ENCODE measurements at places on chromosomes 3 and 15.

- DNase-seq, result no peak
Observed at GRCh38 chr15:75952525-75952924, 48.8 kb downstream of the FBXO22 start.

DNA sequence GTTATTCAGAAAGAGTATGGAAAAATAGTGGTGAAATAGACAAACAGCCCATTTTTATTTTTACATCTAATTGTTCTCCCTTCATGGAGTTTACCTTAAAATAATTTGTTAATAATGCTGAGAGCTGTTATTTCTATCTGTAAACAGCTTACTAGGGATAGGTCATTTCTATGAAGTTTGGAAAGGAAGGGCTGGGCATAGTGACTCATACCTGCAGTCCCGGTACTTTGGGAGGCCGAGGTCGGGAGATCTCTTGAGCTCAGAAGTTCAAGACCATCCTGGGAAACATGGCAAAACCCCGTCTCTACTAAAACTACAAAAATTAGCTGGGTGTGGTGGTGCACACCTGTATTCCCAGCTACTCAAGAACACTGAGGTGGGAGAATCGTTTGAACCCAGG, 624.3 kb upstream of the LMCD1 start:
- no peak for DNase-seq

- no peak for DNase-seq
Observed at GRCh38 chr15:34329006-34329405, 8.6 kb downstream of the SLC12A6 start.

GRCh38 chr3:178526291-178526690, 9.9 kb upstream of the KCNMB2 start:
- DNase-seq, result no peak

DNA sequence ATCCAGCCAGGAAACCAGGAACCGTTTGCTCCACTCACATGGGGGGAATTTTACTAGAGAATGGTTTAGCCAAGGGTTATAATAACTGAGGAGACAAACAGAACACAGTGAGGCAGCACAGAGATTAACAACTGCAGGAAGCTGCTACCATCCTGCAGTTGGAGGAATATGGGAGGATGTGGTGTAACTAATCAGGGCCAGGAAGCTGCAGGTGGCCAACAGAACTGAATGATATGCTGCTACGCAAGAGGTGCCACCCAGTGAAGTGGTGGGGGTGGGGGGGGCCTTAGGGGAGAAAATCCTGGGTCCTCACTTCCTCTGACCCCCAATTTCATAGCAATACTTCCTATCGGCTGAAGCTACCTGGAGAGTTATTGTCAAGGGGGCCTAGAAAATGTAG, 306.4 kb upstream of the STT3B start:
- no peak for DNase-seq

- DNase-seq, result no peak
Observed at GRCh38 chr3:39981547-39982184, 172.3 kb downstream of the MYRIP start.

DNA sequence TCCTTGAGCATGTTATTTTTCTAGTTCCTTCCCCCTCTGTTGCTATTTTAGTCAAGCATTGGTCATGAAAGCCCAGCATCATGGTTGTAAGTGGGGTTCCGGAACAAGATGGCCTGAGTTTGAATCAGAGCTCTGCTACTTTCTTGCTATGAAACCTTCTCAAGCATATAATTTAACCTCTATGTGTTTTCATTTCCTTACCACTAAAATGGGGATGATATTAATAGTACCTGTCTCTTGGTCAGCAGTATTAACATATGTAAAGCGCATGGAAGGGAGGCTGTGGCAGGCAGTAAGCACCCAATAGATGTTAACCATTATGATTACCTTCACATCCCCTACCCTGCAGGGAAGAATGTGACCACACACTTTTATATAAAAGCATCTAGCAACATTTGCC, 14.3 kb upstream of the SPRED1 start:
- DNase-seq, result no peak

- DNase-seq, result no peak
Observed at GRCh38 chr15:51359981-51360380, 18.5 kb downstream of the GLDN start.

DNA sequence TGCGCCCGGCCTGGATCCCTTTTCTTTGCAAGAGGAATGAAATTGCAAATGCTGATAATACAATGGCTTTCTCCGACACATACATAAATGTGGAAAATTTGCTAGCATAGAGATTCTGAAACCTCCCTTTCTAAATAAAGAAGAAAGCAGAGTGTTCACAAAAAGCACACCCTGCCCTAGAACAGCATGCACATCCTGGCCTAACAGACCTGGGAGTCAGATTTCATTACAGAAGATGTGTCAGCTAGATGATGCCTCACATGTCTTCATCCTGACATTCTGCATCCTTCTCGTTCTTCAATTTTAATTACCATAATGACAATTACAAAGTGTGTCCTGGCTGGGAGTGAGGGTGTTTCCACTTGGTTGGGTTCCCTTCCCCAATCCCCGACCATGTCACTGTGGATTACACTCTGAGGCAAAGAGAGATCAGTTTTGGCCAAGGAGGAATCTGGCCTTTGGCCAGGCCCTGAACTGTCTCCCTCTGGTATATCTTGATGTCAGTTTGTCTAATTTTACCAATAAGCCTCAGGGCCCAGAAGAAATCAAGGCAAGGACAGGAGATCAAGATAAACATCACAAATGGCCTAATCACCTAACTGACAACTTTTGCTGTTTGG, 104.9 kb upstream of the SPATA12 start:
- DNase-seq, result no peak

DNA sequence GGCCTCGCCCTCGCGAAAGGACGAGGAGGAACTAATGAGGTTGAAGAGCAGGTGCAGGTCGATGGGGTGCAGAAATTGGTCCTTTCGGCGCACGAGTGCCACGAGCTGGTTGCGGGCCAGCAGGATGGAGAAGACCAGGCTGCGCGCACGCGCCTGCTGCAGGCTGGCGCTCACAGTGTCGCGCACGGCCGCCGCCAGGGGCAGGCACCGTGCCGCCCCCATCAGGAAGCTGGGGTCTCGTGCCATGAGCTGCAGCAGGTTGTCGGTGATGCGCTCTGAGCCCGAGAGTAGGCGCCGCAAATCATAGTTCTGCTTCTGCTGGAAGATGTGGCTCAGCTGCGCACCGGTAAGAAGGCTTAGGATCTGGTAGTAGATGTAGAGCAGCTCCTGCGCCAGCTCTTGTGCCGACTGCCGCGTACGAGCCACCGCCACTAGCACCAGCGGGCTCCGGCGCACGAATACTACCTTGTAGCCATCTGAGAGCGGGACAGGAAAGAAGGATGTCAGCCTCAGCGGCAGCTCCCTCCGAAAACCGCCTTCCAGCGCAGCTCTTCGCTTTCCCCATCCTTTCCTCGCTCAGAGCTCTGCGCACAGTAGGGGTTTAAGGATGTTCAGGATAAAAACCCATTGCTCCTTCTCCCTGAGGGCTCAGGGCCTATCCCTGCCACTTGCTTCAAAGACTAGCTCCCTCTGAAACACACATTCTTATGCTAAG, 6.9 kb upstream of the MST1R start:
- no peak for DNase-seq

- DNase-seq, result no peak
Observed at GRCh38 chr15:37072181-37072580, 28.2 kb downstream of the MEIS2 start.

DNA sequence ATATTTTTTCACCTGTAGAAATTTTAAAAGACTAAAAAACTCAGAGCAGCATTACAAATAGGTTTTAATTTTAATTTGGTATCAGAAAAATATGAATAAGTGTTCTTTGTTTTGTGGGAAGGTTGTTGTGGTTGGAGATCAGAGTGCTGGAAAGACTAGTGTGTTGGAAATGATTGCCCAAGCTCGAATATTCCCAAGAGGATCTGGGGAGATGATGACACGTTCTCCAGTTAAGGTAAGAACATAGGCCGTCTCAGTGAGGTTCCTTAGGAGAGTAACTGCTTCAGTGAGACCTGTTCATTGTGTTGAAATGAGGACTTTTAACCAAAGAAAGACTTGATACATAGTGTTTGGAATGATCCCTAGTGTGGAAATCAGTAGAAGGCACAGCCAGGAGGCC, 44.8 kb downstream of the OPA1 start:
- DNase-seq, result no peak

- DNase-seq, result no peak
Observed at GRCh38 chr3:14647976-14648955, 3.3 kb upstream of the CCDC174 start.

DNA sequence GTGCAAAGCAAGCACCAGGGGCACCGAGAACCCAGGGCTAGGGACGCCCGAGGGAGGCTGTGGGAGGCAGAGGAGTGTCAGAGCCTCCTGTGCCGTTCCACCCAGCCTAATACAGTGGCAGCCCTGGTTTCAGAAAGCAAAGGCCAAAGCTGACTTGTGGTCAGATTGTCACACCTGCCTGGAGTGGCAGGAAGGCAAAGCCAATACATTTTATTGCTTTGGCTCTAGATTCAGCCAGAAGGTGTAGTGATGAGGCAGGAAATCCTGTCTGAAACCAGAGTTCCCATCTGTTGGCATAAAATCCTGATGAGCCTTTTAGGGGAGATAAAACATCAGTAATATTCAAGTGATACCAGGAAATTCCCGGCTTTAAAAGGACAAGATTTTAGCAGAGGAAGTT, 168.3 kb downstream of the SLCO3A1 start:
- DNase-seq, result no peak

- no peak for DNase-seq
Observed at GRCh38 chr3:168933614-168934013, 729.9 kb downstream of the MECOM start.

DNA sequence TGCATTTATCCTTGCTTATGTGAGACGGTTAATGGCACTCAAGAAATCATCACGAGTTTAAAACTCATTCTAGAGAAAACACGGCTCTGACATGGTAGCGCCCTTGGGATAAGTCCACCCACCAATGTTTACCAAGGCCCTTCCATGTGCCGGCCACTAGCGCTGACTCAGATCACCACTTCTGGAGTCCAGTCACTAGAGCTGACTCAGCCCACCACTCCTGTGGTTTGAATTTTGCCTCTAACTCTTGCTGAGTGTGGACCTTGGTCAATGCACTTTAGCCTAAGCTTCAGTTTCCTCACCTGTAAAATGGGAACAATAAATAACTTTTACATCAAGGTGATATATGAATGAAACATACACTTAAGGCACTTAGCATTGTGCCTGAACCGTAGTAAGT, 358.4 kb upstream of the PROK2 start:
- DNase-seq, result no peak

DNA sequence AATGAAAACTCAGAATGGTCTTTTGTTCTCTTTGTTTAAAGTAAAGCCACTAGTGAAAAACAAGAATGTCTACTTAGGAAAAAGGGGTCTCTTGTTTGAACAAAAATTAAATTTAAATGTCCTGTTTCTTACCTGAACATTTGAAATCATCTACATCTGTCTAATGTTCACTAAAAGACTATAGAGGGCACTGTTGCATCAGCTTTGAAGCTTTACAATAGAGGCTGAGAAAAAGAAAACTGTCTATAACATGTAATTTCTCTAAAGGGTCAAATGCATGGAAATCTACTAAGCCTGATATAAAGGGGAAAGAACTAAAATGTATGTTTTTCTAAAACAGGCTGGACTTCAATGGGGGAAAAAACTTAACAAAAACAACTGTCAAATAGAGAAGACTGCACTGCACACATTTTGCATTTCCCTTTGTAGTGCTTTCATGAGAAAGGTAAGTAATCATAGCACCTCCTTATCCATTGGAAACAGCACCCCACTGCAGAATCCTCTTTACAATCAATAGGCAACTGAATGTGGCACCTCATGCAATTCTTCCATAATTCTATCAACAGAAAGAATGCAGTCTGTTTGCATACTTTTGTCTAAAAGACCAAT, 26.3 kb downstream of the DPH6 start:
- DNase-seq, result no peak

DNA sequence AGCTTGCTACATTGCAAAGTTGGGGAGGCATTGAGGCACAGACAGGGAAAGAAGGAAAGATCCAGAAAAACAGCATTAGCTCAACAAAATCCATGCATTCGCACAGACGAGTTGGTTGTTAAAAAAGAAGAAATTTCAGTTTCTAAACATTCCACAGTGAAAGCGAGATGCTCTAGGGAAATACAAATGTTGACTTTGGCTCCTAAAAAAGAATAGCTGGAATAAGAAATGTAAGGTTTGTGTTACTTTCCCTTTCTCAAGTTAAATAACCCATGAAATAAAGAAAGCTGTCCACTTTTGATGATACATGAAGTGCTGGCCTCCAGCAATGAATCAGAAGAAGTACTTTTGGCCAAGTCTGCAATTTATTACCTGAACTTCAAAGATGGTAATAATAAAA, 465.1 kb downstream of the ERC2 start:
- DNase-seq, result no peak

DNA sequence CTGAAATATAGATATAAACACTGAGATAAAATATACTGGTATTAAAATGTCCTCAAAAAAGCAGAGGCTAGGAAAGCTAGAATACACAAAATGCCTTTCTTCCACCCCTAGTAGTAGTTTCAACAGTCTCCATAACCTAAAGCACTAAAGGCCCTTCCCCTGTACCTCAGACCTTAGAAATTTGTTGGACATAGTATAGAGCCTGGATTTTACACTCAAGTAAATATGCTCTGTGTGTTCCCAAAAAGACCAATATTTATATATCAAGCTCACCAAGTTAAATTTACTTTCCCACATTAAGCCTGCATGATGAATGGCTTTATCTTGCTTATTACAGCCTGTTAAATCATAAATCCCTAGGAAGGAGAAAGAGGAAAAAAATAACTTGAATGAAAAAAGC, 378.7 kb upstream of the AZI2 start:
- DNase-seq, result no peak

DNA sequence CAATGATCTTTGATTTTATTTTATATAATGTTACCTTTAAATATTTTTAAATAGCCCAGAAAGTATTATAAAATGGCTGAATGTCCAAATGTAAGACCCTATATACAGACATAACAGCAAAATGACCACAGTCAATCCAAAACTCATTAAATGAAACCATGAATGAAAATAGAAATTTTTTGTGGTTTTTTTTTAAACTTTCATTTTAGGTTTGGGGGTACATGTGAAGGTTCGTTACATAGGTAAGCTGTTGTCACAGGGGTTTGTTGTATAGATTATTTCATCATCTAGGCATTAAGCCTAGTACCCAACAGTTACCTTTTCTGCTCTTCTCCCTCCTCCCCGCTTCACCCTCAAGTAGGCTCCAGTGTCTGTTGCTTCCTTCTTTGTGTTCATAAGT, 108.8 kb downstream of the FAIM start:
- DNase-seq, result no peak

GRCh38 chr3:74623261-74623836, 8.9 kb upstream of the CNTN3 start:
- DNase-seq, result no peak

GRCh38 chr3:194617827-194618226, 15.4 kb downstream of the TMEM44 start:
- peak; percentile 43 for DNase-seq

DNA sequence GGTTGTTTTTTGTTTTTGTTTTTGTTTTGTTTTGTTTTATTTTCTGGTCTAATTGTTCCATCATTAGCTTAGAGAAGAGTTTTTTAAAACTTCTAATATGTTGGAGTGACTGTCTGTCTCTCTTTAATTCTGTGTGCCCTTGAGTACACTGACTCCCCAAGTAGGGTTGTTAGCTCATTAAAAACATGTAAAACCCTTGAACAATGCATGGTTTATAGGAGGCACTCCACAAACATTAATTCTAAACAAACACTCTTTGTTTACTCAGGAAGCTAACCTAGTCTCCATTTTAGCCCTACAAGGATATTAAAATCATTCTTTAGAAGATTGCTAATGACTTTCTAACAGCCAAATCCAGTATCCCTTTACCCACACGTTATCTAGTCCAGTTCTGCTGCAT, 100.5 kb downstream of the CGGBP1 start:
- no peak for DNase-seq
